ENCODE measurements at places on chromosomes 5 and 9.

GRCh38 chr9:69155341-69156030 lies 18.6 kb upstream of the TJP2 start:
- no peak for DNase-seq

DNA sequence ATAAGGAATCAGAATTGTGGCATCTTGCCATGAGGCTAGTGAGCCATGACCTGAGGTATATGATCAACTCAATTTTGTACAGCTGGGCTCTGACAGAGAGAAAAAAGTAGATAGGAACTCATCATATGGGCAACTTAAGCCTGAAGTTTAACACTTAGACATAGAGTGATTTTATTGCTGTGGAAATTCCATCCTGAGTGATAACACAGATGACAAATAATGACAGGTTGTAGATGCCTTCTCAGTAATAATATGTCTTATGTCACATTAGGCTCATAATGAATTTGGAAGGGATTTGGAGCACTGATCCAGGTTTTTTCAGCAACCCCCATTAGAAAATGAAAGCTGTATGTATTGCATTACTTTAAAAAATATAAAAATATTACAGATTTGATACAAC lies 744.6 kb downstream of the CDH12 start:
- no peak for DNase-seq

- no peak for DNase-seq
Observed at GRCh38 chr5:11110128-11110527, 349.1 kb upstream of the DAP start.

GRCh38 chr9:104983491-104983890 lies 55.5 kb upstream of the ABCA1 start:
- no peak for DNase-seq

DNA sequence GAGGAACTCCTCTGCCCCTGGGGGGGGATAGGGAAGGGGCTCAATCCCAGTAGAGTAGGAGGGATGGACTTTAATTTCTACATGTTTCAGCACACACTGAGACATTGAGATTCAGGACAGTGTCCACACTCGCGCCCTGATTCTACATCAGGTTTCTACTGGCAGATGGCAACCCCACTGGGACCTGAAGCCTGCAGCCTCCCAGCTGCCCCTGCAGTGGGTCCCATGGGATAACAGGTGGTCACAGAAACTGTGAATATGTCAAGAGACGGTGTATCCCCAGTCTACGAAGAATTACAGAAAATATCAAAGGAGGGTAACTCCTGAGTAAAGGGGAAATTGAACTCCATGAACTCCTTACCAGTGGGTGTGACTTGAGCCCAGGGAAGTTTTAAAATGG lies 2.4 kb upstream of the TERT start:
- DNase-seq = no peak

DNA sequence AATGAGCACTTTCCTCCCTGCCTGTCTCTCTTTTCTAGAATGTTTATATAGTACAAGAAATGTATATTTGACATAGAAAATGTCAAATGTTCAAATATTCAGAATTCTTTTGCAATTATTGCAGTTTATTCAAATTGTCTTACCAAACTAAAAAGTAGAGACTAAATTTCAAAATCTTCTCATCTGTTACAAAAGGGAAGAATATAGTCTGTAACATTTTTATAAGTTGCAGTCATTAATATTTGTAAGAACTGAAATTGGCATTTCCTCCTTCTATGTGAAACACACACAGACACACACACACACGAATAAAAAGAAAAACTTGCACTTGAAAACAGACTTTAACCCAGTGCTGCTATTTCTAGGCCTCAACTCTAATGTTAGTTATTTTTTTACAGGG lies 56.4 kb downstream of the NR3C1 start:
- DNase-seq = no peak

GRCh38 chr9:90504486-90504885 lies 138.1 kb downstream of the DIRAS2 start:
- DNase-seq = peak; percentile 21

- DNase-seq = no peak
Observed at GRCh38 chr5:168790671-168791250, 211.6 kb upstream of the PANK3 start.

DNA sequence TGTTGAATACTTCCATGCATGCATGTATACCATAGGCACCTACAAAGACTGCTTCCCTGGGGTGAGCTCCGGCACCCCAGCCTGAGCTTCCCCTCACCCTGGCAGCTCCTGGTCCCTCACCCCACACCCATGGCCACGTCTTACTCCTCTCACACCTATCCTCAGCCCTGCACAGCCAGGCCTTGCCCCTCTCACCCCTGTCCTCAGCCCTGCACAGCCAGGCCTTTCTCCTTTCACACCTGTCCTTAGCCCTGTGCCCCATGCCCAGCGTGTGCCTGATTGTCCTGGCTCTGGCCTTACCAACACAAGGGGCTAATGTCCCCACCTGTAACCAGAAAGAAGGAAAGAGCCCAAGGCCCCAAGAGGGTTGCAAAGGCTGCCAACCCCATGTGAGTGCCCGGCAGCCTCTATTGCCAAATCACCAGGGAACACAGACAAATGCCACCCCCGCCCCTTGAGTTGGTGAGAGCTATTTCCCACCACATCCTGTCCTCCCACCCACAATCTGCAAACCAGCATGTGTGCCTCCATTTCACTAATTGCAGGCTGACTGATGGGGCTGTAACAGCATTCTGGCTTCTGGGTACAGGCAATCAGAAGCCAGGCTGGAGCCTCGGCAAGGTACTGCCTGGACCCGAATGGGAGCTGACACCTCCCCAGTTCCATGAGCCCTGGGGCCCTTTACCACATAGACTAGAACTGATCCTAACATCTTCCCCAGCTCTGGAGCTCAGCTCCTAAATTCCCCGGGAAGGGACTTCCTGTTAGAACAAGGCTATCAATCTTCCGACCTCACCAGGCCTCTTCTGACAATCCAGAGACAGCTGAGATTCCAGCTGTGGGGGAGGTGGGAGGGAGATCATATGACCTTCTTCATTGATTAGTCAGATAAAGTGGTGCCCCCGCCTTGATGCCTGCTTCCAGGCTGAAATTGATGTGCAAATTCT lies 78.2 kb downstream of the FAM114A2 start:
- no peak for DNase-seq

DNA sequence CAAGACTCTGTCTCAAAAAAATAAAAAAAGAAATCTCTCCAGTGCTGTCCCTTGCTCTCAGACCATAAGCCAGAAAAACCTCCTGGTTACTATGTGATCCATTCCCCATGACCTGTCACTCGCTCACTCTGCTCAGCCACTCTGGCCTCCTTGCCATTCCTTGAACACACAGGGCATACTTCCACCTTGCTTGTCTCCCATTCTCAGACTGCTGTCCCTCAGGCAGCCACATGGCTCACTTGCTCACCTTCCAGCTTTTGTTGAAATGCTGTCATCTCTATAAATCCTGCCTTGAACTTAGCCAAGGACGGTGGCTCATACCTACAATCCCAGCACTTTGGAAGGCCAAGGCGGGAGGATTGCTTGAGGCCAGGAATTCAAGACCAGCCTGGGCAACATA lies 82.9 kb downstream of the UGCG start:
- no peak for DNase-seq

- no peak for DNase-seq
Observed at GRCh38 chr9:34158362-34158869, 20.4 kb upstream of the UBAP1 start.

DNA sequence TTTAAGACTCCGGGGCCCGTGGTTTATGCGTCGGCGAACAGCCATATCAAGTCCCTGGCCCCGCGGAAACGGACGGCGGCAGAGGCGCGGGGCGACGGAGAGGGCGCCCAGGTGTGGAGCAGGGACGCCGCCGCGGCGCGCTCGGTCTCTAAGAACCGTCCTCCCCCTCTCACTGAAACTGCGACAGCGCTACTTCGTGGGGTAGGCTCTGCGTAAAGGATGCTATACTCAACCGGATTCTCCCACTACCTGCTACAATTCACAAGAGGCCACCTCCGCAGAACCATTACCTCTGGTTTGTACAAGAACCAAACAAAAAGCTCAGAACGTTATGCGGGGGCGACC lies 404 bp downstream of the MRNIP start:
- DNase-seq = peak; percentile 77

DNA sequence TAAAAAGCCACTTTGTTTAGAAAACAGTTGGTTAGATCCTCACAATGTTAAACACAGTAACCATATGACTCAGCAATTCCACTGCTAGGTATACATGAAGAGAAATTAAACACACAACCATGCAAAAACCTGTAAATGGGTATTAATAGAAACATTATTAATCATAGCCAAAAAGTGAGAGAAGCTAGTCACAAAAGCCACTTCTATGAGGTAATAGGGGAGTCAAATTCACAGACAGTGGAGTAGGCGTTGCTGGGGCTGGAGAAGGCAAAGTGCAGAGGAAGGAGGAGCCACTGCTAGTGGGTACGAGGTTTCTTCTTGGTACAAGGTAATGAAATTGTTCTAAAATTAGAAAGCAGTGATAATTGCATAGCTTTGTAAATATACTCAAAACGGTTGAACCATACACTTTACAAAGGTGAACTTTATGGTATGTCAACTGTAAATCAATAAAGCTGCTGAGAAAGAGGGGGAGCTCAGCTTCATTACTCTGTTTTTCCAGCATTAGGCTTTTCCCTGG lies 364.4 kb downstream of the GADD45G start:
- DNase-seq = no peak

DNA sequence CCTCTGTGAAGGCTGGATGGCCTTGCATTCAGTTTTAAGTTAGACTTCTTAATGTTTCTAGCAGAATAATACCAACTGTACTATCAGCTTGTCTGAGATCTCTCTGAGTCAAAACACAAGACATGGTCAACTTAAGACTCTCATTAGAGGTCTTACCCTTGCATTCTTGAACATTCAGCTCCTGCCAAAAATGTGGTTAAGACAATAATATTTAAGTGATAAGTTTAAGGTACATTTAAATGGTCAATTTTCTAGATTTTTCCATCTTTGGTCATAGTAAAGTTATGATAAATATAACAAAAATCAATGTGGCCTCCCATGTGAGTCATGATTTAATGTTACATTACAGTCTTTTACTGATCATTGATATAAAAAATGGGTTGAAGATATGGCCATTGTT lies 75.0 kb downstream of the NR2F1 start:
- DNase-seq = no peak

- DNase-seq = no peak
Observed at GRCh38 chr9:93635186-93636107, 59.1 kb downstream of the PHF2 start.

GRCh38 chr5:170503990-170504596 lies at the start of gene KCNIP1:
KCNIP1 (plus strand) TSS chr5:170504020.
- no peak for DNase-seq

DNA sequence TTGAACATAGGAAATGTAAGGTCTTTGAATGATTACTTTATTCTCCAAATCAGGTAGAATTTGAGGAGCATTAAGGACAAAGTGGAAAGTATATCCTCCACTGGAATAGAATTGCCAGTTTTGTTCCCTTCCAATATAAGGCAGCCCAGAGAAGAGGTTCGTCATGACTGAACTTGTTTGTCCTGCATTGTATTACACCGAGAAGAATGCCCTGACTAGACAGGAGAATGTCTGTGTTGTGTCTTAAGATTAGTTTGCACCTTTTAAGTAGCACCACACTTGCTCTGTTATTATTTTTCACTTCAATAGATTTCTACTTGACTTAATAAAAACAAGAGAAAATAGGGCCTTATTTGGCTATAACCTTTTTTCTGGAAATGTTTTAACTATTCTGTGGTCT lies 586.2 kb upstream of the PTGER4 start:
- no peak for DNase-seq

DNA sequence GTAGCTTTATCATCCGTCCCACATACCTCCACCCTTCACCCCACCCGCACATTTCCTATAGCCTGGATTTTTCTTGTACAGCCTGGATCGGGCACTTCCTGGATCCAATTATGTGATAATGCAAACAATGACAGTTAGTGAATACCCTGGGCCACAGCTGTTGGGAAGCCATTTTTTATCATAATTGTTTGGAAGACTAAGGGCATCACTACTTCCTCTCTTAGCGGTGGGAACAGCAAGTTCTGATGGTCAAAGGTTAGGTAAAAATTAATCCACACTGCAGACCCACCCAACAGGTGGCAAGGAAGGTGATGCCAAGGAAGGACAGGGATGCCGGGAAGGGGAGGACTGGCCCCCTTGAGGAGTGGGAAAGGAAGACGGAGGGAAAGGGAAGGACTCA lies 183.7 kb downstream of the SAXO1 start:
- DNase-seq = no peak

GRCh38 chr9:15240927-15241326 lies 66.1 kb downstream of the TTC39B start:
- no peak for DNase-seq

- DNase-seq = no peak
Observed at GRCh38 chr5:155926031-155926430, 400.9 kb upstream of the SGCD start.

DNA sequence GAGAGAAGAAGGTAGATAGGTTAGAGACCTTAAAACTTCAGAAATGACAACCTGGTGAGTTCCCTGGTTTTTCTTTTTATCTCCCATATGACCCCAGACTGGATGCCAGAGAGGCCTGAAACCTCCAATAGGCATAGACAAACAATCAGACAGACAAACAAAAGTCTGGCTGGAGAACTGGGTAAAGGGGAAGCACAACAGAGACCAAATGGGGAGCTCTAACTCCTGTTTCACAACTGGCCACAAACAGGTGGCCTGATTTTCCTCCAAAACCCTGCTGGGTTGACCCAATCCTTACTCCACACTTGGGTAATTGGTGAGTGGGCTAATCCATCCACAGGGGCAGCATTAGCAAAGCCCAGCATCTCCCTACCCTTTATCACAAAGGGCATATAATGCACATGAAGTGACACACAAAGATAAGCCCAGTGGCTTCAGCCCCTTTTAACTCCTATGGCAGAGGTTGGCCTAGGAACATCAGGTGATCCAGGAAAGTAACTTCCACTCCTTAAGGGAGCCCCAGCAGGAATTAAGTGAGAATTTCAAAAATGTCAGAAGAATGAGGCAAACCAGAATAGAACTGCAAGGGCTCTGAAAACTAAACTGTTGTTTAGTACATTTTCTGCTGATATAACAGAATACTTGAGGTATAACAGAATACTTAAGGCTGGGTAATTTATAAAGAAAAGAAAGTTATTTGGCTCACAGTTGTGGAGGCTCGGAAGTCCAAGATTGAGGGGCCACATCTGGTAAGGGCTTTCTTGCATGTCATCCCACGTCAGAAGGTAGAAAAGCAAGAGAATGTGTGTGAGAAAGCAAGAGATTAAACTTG lies 60.9 kb upstream of the ROR2 start:
- no peak for DNase-seq

GRCh38 chr9:88531920-88532698 lies 2.9 kb upstream of the NXNL2 start:
- DNase-seq = no peak

Data from GM06990 (cell line).